ENCODE measurements at places on chromosomes 11 and 22. TPM values are rescaled to one million over a fixed set of nuclear protein-coding genes. Genes with fewer than 3 reads are reported as not detected.

- DNase-seq, result no peak
These were observed 235.9 kb upstream of the NARS2 start for GRCh38 chr11:78810559-78811009.

GRCh38 chr11:548700-549603 lies 11.6 kb downstream of the LMNTD2 start:
- no peak for DNase-seq

CENPM gene
- not detected for polyA plus RNA-seq

MS4A3 gene
- polyA plus RNA-seq, result not detected

All from ovary (tissue), 10 donors.